ENCODE measurements at places on chromosomes 3 and 15.

DNA sequence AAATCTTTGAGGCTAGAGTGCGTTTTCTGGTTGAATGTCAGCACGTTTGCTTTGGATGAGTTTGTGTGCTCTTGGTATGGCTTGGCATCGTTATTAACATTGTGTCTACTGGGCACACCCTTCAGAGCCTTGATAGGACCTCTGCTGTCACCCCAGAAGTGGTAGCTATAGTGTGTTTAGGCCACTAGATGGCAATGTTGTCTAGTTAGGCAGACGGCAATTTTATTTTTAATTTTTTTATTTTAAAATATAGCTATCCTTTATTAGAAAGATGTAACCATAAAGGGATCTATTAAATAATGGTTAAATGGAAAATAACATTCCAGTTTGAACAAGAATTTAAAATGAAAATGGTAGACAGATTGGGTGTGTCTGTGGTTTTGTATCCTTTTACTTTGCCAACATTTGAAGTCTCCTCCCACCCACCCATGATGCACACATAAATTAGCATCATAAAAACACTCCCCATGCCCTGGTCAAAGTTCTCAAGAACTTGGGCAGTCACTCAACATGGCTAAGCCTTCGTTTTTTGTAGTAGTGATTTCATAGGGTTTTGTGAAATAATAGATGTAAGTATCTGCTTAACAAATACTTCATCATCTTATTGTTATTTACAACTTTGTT, 200.7 kb downstream of the KCNH8 start:
- DNase-seq, result no peak

DNA sequence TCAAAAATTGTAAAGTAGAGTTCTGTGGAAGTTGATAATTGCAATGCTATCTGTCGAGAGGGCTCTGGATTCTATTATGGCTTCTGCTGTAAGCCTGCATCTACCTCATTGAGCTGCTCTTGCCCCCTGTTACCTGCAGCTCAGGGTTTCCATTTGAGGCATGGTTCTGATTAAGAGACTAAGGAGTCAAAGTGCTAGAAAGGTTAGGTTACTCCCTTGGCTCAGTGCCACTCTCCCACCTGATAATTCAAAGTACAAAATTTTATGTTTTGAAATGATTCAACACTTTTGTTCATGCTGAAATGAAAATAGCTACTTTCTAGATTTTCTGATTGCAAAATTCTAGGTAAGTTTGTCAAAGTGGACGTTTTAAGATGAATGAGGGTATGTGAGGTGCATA, 220.5 kb upstream of the SATB1 start:
- no peak for DNase-seq

DNA sequence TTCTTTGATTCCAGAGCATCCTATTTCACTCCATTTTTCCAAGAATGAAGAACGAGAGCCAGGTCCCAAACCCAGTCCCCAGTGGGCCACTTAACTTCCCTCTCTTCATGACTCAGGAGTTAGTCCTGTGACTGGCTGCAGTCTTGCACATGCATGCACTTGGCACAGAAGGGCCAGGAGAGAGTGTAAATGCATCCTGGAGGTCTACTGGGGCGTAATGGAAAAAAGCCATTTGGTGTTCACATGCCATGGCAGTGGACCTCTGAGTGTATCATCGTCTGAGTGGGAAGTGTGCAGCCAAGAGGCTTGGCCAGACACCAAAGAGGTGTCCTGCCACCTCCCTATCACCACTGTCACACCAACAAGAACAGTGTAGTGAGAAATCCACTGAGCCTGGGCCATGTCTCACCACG, 15.1 kb upstream of the RFTN1 start:
- DNase-seq, result no peak

DNA sequence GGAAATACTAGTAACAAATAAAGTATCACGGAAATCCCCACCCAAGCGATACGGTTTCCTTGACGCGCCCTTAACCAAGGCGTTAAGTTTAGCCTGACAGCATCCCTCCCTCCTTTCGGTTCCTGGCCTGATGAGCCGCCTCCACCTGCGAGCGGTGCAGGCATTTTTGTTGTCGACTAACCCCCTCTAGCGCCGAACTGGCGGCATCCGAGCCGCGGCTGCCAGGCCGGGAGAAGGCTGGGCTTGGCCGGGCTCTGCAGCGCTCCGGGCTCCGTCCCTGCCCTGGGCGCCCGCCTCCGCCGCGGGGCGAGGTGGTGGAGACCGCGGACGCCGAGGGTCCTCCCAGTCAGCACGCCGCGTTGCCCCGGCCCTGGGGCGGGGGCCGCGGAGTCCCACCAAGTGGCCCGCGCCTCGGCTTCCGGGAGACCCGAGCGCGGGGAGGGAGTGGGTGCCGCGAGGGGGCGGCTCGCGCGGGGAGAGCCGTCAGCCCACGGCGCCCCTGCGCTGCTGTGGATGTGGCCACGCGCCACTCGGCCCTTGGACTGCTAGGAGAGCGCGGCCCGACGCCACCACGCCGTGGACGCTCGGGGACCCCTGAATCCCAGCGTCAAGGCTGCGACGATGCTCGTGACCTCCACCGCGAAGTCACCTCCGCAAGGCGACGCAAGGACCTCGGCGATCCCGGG, 1.1 kb upstream of the EPHA6 start:
- DNase-seq, result no peak

DNA sequence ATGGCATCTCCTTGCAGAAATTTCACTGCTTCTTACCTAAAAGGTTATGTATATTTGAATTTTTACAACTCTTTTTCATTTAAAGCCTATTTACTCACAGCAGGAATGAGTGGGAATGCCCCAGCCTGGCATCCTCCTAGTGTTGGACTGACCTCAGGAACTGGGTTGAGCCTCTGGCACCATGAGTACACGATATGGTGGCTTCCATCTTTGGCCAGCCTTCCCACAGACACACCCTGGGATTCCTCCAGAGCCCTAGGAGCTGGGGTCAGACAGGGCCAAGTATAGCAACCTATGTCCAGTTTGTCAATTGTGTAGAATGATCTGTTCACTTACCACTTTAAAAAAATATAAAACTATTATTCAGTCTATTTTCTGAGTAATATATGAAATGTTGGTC, 57.2 kb upstream of the HEG1 start:
- DNase-seq, result no peak

- no peak for DNase-seq
These were observed 25.2 kb downstream of the TMEM43 start for GRCh38 chr3:14150078-14150477.

DNA sequence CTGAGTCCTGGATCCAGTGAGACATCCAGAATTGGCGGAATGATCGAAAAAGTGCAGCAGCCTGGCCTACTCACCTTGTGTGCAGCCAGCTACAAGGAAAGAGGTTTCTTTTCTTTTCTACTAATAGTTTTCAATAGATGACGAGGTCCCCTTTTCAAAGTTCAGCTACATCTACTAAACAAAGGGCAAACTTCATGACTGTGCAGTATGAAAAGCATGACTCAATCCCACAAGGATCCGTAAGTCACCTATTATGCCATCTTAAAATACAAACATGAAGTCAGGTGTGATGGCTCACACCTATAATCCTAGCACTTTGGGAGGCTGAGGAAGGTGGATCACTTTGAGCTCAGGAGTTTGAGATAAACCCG, 16.7 kb downstream of the MIX23 start:
- no peak for DNase-seq

GRCh38 chr3:187291512-187292132, at the start of gene MASP1:
TSS of gene MASP1 (minus strand) at chr3:187291737. CDS start at chr3:187291632, 105 bp downstream.
- DNase-seq, result no peak

- DNase-seq, result no peak
These were observed 69.7 kb upstream of the SPRED1 start for GRCh38 chr15:38182900-38183299.

- DNase-seq, result no peak
These were observed 6.7 kb downstream of the LMOD3 start for GRCh38 chr3:69115731-69116130.

DNA sequence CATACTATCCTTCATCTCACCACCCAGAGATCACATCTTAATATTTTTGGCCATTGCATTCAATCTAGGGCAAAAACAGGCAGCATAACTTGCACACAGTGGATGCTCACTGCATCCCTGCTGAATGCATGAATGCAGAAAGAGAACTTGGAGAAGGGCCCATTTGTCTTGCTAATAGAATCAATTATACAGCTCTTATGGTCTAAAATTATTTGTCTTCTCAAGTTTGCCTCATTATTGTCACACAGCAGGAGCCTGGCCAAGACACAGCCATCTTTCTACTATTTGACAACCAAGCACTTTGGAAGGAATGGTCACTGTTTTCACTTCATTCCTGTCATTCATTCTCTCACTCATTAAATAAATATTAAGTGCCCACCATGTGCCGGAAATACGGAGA, 1.2 kb upstream of the ARHGEF26 start:
- DNase-seq, result no peak

DNA sequence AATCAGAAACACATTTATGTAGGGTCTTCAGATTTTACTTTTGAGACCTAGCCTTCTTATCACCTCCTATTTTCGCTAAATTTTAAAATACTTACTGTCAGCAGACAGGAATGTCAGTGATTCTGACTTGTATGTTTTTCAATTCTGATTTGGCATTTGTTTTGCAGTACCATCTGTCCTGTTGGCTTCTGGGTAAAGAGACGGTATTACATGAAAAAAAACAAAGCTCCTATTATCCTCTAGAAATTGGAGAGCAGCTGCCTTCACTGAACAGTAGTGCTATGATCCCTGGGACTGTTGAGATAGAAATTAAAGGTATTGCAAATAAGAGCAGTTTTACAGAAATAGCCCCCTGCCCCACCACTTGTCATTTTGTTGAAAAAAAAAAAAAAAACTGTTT, 8.4 kb downstream of the ARMC8 start:
- DNase-seq, result no peak
